Bone marrow (tissue), 2 donors: ENCODE measurements at places on chromosomes 1 and 21.

DNA sequence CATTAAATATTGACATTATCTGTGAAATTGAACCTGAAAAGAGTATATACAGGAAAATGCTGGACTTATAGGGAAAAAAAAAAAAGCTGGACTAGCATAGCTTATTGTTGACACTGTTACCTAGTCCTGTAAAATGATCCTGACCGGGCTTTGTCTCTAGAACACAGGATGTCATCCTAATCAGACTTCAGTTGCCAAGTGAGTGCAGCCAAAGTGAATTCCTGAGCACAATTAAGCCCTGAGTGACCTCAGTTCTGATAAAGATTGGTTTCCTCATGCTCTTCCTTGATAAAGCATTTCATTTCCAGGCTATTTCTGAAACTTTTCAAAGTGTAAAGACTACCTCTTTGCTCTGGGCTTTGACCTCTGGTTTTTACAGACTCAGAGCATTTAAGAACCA is 19.8 kb downstream of the SELP start:
- DNase-seq = no peak

GRCh38 chr1:232192781-232193450 is 437.0 kb downstream of the SIPA1L2 start:
- no peak for DNase-seq

DNA sequence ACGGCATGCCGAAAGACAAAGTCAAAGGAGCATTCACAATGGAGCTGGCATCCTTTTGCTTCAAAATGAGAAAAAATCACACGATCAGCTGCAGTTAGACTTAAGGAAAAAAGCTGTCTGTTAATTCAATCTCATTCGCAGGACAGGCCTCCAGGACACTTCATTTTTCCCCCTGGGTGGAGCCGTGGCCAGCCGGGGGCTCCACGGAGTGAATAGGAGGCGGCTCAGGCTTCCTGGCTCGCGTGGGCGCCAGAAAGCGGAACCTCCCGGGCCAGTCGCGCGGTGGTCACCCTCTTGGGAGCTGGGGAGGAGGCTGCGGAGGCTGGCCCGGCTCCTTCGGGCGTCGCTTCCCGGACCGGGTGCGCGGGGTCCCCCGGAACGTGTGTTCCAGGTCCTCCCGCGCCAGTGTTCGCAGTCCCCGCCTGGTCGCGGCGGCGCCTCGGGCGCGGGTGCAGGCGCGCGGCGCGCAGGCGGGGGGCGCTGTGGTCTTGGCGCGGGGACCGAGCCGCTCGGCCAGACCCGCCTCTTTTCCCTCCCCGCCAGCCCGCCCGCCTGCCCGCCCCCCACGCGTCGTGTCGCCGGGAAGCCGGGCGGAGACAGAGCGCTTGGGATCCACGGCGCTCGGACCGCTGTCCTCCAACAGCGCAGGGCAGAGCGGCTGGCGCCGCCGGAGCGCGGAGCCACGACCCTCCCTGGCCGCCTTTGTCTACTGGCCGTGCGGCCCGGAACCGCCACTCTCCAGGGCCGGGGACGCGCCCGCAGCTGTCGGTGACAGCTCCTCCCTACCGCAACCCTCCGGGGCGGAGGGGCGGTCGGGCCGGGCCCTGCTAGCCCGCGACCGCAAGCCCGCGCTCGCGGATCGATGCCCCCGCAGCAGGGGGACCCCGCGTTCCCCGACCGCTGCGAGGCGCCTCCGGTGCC is at the start of gene RHOU:
TSS of gene RHOU (plus strand) at position 599 of the 921 bp plus-strand sequence. CDS start at position 863, 264 bp downstream.
- DNase-seq = no peak

GRCh38 chr1:58391056-58391455 is 155.5 kb downstream of the OMA1 start:
- DNase-seq = no peak

- no peak for DNase-seq
These were observed 24.1 kb downstream of the METTL13 start for GRCh38 chr1:171805395-171806115.

DNA sequence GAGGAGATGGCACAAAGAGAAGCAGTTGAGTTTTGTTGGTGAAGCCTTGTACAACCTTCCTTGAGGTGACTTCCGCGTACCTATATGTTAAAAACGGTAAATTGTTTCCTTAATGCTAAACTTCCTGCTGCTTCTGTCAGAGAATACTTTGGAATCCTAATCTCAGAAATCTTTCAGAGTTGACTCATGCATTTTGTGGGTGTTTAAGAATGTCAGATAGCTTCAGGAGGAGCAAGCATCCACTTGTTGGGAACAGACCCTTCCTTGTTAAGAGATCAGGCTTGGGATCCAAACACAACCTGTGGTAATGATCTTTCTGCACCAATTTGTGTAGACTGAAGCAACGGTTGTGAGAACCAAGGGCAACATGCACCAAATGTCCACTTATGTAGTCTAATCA is 29.5 kb downstream of the AK4 start:
- DNase-seq = no peak

- DNase-seq = no peak
These were observed 11.6 kb upstream of the IFNAR1 start for GRCh38 chr21:33313183-33313582.

GRCh38 chr1:170593173-170594011 is 61.4 kb downstream of the GORAB start:
- DNase-seq = no peak

DNA sequence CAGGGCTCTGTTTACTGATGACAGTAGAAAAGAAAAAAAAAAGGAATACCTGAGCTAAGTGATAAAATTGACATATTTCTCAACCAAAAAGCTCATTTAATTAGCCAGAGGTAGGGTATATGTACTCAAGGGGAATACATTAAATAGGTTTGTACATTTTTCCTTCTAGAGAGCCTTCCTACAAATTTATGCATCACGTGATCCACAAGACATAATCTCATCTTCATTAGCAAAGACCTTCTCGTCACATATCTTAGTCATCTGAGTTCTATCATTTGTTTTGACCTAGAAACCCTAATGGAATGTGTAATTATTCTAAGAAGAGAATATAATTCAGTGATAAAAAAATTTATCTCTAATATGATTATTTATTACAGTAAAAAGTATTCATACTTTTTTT is 30.7 kb upstream of the CFHR4 start:
- DNase-seq = no peak

DNA sequence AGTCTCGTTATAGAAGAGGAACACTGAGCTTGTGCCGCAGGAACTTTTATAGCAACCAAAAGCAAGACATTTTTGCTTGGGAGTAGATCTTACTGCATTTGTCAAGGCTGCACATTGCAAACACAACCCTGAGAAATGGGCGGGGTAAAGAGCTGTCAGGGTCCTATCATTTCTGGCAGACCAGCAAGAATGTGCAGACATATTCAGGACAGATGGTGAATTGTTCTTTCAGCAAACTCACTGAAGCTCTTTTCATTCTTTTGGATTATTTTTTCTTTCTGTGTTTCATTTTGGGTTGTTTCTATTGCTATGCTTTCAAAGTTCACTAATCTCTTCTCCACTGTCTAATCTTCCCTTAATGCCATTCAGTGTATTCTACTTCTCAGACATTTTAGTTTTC is 5.1 kb upstream of the ACTN2 start:
- no peak for DNase-seq

DNA sequence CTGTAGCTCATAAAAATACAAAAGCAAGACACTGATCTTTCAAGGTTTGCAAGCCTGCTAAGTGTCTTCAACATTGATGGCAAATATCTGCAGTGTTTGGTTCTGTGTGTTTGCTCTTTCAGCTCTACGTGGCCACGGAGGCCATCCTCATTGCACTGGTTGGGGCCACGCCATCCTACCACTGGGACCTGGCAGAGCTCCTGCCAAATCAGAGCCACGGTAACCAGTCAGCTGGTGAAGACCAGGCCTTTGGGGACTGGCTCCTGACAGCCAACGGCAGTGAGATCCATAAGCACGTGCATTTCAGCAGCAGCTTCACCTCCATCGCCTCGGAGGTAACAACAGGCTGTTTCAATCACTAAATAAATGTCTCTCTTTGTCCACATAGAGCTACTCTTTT is 15.6 kb downstream of the SLC22A15 start:
- DNase-seq = no peak

- DNase-seq = no peak
These were observed 610 bp downstream of the COL6A2 start for GRCh38 chr21:46098303-46099141.

DNA sequence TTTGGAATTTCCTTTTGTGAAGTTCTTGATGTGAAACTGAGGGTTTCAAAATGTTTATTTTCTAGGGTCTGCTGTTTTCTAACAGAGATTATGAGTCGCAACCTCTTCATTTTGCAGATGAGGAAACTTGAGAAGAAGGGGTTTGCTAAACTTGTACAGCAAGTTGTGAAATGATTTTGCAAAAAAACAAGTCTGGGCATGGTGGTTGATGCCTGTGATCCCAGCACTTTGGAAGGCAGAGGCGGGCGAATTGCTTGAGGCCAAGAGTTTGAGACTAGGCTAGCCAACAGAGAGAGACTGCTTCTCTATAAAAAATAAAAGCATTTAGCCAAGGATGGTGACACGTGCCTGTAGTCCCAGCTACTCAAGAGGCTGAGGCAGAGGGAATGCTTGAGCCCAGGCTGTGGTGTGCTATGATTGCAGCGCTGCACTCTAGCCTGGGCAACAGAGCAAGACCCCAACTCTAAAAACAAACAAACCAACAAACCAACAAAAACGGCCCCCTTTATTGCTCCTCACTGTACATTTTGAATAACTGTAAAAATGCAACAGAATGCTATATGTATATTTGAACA is 9.9 kb downstream of the TRIM67 start:
- DNase-seq = no peak

- DNase-seq = no peak
These were observed 6.4 kb downstream of the CLCA2 start for GRCh38 chr1:86430376-86430775.
